Activated gamma-delta T cell (primary cell): ENCODE measurements at places on chromosomes 4 and X.

DNA sequence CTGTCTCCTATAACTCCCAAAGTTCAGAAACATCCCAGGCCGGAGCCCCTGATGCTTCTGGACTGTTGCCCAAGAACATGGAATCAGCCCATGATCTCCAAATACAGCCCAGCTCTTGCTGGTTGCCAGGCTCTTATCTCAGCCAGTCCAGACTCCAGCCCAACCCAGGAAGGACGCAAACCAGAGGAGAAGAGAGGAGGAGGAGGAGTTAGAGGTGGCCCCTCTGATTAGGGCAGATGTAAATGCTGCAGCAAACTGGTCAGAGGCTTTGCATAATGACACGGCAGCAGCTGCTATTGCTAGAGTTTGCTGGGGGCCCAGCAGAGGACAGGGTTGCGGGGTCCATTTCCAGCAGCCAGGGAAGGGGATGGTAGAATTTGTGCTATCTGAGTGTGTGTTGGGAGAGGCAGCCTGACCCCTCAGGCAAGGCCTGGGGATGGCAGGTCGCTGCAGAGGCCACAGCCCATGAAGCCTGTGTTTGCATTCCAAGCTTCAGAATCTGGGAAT, 4.2 kb upstream of the OTUD5 start:
- DNase-seq: no peak

GRCh38 chrX:8822002-8822401, 20.8 kb upstream of the FAM9A start:
- DNase-seq: no peak

DNA sequence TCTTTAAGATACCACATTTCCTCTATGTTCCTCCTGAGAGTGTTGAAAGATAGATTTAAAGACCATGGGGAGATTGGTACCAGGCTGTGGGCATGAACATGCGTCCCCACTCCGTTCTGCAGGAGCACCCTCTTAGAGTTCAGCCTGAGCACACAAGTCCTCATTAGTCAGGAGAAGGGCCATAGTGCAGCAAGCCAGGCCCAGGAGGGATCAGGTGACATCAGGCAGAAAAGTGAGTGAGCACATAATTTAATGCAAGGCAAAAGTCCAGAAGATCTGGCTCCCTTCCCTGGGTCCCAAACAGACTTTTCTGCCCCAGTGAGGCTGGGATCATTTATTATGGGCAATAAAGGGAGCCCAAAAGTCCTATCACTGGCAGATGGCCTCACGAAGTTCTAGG, 263.7 kb upstream of the AGTR2 start:
- DNase-seq: no peak

GRCh38 chr4:545612-546011, 30.5 kb downstream of the TMEM271 start:
- no peak for DNase-seq

DNA sequence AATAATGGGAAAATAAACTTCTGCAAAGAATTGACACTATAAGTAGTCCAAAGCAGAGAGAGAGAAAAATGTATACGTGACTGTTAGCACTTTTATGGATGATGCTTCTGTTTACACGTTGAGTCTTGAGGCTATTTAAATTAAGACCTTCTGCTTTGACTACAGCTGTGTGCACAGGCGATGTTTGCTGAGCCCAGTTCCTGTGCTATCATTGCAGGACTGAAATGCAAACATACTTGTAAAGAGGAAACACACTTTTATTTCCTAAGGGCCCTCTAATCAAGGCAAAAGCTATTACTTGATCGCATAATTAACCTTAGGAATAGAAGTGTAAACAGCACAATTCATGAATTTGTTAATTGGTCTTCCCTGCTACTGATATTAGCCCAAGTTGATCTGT, 226.9 kb downstream of the FBXW7 start:
- no peak for DNase-seq

GRCh38 chr4:126630230-126630629, 1002.5 kb upstream of the INTU start:
- DNase-seq: no peak

DNA sequence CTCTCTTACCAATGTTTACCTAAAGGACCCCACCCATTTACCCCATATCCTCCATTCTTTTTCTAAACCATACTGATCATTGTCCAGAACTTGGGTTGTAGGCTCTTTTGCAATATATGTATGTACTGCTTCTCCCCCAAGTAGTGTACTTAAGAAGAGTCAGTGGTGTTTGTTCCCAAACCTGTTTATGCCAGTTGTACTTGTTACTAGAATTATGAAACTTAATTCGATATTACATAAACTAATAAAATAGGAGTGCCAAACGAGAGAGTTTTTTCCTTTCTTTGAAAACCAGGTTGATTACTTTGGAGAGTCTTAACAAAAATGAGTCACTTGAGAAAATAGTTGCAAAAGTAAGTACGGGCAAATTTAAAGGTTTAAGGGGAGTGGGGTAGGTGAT, 96.3 kb downstream of the GEMIN8 start:
- no peak for DNase-seq

DNA sequence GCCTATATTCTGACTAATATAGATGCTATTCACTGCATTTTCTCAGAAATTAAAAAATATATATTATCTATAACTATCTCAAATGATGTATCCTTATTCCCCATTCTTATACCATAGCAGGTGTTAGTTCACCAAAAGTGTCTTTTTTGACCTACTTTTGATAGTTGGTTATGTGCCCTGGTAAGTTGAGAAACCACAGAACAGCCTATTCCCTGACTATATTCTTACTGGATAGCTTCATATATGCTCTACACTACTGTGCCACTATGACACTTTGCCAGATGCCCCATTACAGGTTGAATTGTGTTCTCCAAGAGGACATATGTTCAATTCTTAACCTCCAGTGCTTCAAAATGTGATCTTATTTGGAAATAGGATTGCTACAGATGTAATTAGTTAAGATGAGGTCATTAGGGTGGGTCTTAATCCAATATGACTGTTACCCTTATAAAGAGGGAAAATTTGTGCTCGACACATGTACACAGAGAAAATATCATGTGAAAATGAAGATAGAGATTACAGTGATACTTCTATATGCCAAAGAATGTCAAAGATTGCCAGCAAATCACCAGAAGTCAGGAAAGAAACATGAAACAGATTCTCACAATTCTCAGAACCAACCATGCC, 76.1 kb downstream of the LRBA start:
- DNase-seq: no peak

DNA sequence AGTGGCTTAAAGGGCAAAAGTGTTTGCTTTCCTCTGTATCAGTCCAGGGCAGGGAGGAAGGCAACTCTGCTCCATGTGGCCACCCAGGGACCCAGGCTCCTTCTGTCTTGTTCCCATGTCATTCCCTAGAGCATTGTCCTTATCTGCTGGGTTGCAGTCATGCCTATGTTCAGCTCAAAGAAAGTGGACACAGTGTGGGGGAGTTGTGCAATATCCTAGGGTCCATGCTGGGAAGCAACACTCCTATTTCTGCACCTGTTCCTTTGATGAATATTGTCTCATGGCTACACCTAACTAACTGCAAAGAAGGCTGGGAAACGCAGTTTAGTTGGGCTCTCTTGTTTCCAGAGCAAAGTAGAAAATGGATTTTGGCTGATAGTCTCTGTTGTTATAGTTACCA, 107.0 kb upstream of the OTUD4 start:
- DNase-seq: no peak

- no peak for DNase-seq
Measured at GRCh38 chrX:64976673-64977040, 407 bp upstream of the ZC4H2 start.

GRCh38 chr4:24514808-24515207, 69.5 kb downstream of the DHX15 start:
- no peak for DNase-seq

GRCh38 chrX:7068939-7069367, 78.6 kb upstream of the STS start:
- no peak for DNase-seq

DNA sequence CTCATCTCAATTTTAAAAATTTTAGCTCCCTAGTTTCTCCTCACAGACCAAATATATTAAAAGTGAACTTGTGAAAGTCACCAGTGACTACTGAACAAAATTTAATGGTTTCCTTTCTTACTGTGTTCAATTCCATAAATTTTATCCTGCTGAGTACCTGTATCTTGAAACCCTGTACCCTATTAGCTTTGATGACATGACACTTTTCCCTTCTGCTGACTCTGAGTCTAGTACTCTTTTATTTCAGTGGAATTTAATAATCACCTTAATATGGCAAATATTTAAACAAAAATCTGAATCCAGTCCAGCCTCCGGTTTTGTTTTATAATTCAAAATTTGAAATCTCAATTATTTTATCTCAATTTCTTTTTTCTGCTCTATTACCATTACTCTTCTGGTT, 203.1 kb upstream of the NUDT6 start:
- DNase-seq: no peak
